Activated T-cell treated with anti-CD3 and anti-CD28 coated beads for 48 hours (primary cell): ENCODE measurements at places on chromosomes 6 and 20.

- DNase-seq = no peak
Measured at GRCh38 chr6:72328775-72329174, 293.1 kb upstream of the KCNQ5 start.

- no peak for DNase-seq
Measured at GRCh38 chr20:14055127-14055742, 59.9 kb downstream of the MACROD2 start.

DNA sequence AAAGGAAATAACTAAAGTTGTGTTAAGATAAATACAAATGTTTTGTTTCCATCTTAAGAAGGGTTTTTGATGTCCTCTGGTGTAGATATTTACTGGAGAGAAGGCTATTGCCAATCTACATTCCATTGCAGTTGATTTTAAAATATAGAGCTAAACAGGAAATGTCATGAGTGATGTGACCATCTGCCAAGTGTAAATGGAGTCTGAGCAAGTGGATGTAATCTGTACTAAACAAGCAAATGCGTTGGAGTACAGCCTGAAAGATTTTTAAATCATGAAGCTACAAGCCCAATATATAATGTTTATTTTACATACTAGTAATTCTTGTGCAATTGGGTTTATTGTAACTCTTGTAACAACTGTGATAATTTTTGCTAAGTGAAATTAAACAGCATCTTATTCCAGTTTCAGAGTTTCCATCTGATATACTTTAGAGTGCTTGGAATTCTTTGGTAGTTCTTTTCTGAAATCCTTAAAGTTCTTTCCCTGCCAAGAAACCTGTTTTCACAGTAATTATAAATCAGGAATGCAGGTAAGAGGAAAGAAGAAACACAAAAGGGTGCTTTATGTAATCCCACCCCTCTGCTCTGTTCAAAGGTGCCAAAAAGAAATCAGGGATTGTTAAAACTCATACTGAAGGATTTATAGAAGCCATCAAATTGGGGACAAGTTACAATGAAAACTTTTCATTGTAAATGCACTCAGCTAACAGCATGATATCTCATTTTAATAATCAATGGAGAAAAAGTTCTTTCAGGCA lies 47.2 kb upstream of the FLRT3 start:
- DNase-seq = no peak

GRCh38 chr6:148776321-148777308 lies 29.8 kb downstream of the UST start:
- DNase-seq = no peak

DNA sequence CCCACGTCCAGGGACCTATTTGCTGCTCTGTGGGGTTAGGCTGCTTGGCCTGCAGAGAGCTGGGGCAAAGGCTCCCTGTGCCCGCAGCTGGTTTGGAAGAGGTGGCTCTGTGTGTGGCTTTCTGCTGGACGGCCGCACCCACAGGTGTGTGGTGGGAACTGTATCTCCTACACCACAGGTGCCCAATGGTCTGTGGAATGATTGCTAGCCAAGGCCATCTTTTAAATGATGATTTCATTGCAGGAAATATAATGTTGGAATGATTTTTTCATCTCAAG lies 178.4 kb downstream of the DLL1 start:
- no peak for DNase-seq

DNA sequence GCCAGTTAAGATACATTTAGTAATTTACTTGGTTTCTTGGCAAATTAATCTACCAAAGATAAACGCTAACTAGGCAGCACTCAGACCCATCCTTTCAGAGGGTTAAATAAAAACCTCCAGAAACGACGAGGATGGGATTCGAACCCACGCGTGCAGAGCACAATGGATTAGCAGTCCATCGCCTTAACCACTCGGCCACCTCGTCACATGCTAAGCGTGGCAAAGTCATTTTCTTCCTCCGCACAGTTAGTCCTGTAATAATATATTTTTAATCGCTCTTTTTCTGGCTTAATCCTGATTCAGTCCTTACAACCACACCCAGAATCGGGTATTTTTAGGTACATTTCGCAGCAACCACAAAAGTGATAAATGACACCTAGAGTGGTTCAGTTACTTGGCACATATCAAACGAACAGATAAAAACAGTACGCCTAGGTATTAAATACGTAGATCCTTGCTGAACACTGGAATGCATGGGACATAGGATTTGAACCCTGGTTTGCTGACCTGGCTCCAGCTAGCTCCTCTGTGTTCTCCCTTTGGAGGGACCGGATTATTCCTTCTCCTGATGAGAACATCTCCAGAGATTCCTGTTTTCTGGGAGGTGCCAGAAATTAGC lies 71.6 kb downstream of the GPX5 start:
- DNase-seq = peak; percentile 55

GRCh38 chr20:23513164-23513563 lies 22.2 kb downstream of the CST8 start:
- DNase-seq = no peak
